ENCODE measurements at places on chromosomes 13 and 19.

GRCh38 chr13:44578067-44578400 is 1.9 kb upstream of the TSC22D1 start:
- DNase-seq, result peak; percentile 43

- no peak for DNase-seq
Measured at GRCh38 chr13:48477191-48477855, 55.6 kb downstream of the RCBTB2 start.

DNA sequence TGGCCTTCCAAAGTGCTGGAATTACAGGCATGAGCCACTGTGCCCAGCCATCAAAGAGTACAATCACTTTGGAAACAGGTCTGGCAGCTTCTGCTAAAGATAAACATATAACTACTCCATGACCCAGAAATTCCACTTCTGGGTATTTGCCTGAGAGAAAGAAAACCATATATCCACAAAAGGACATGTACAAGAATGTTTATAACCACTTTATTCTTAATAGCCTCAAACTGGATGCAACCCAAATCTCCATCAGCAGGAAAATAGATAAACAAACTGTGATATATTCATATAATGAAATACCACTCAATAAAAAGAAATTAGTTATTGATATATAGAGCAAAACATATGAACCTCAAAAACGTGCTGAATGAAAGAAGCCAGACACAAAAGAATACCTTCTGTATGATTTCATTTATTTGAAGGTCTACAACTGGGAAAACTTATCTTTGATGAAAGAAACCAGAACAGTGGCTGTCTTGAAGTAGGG is 40.5 kb downstream of the TEX26 start:
- no peak for DNase-seq

GRCh38 chr13:30088312-30088855 is 219.0 kb downstream of the KATNAL1 start:
- peak; percentile 66 for DNase-seq

DNA sequence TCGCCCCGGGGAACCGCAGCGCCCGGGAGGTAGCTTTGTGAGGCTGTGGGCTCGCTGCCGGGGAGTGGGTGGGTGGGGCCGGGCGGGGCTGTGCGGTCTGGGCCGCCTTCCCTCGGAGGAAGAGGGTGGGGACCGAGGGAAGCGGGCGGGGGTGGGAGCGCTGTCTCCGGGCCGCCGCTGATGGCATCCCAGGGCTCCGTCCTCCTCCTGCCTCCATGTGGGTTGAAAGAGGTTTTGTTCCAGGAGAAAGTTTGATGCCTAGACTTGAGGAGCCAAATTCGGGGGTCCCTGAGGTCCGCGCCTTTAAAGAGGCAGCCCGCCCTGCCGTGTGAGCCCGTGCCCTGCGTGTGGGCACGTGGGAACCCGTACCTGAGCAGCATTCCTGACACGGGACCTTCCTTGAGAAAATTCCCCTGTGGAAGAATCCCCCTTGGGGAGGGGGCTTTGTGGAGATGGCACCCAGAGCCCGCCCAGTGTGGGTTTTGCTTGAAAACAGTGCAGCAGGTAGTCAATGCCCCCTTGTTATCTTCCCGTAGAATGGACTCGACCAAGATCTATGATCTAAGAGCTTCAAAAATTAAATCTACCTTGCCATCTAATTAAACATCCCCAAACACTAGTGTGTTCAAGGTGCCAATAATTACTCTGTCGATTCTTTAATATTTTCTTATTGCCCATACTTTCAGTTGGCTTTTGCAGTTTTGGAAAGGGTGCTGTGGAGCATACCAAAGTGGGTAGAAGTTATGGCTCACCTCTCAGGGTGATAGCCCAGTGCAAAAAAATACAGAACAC is 107.8 kb downstream of the RXFP2 start:
- DNase-seq, result no peak

GRCh38 chr13:51262501-51263211 is 40.5 kb downstream of the FAM124A start:
- no peak for DNase-seq

- peak; percentile 47 for DNase-seq
Measured at GRCh38 chr13:48400850-48401291, 12.0 kb downstream of the LPAR6 start.

GRCh38 chr13:51848674-51849073 is 3.7 kb upstream of the TMEM272 start:
- DNase-seq, result no peak

DNA sequence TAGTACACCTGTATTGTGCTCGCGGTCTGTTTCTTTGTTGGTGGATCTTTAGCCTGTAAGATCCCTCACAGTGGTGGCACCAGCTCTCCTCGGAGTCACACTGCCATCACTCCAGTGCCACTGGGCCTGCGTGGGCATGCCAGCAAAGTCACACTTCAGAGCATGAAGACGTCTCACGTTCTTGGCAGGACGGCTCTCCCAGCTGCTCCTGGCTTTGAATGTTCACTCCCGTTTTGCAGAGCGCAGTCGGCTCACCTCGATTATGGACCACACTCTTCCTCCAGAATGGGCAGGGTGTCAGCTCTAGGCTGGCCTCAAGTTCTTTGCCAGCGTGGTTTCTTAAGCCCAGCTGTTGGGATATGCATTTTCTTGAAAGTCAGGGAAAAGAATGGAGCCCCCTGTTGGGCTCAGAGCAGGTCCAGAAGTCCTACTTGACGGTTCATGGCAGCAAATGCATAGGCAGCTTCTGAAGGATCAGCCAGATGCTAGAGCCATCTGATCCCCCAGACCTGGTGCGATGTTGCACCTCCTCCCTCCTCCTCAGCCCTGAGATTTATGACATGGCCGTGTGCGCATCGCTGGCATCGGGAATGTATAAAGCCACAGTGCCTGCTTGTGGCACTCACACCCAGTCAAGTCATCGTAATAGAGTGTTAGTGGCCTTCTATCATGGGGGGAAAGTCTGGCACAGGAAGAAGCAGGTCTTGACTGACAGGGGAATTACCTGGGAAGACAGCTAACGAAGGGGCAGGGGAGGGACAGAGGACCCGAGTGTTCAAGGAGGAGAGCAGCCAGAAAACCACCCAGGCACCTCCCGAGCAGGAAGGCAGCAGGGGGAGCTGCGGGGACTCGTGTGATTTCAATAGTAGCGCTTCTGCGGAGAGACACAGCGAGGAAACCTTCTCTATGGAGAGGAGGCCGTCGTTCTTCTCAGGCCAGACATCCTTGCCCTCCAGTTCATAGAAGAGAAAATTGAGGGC is 40.2 kb upstream of the NPAS1 start:
- no peak for DNase-seq

- DNase-seq, result no peak
Measured at GRCh38 chr13:80562433-80563156, 221.7 kb upstream of the SPRY2 start.

GRCh38 chr13:41302743-41303142 is 8.3 kb upstream of the NAA16 start:
- DNase-seq, result no peak

- DNase-seq, result no peak
Measured at GRCh38 chr13:59425211-59425741, 738.5 kb downstream of the DIAPH3 start.

DNA sequence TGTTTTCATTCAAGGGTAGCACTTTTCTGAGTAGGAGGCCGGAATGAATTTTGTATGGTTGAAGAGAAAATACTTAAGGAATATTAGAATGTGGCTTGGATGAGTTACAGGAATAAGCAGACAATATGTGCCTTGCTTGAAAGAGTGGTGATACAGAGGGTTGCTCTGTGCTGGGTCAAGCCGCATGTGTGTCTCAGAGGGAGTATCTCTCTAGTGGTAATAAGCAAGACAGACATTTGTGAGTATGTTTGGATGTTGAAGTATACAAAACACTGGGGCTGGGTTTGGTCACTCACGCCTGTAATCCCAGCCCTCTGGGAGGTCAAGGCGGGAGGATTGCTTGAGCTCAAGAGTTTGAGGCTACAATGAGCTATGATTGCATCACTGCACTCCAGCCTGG is 103.9 kb downstream of the LMO7 start:
- no peak for DNase-seq

DNA sequence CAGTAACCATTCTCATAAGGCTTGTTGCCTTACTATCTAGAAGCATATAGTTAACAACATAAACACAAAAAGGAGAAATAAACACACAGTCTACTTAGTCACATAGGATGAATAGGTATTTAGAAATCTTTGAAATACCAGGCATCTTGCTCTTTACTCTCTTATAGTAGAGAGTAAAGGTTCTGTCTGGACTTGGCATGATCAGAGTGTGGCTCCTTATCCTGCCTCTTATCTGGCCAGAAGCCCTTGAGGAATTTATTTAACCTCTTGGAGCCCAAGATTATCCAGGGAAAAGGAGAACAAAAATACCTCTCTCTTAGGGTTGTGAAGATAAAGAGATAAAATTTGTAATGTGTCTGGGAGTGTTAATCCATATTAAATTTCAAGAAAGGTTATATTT is 100.2 kb upstream of the MBNL2 start:
- no peak for DNase-seq

DNA sequence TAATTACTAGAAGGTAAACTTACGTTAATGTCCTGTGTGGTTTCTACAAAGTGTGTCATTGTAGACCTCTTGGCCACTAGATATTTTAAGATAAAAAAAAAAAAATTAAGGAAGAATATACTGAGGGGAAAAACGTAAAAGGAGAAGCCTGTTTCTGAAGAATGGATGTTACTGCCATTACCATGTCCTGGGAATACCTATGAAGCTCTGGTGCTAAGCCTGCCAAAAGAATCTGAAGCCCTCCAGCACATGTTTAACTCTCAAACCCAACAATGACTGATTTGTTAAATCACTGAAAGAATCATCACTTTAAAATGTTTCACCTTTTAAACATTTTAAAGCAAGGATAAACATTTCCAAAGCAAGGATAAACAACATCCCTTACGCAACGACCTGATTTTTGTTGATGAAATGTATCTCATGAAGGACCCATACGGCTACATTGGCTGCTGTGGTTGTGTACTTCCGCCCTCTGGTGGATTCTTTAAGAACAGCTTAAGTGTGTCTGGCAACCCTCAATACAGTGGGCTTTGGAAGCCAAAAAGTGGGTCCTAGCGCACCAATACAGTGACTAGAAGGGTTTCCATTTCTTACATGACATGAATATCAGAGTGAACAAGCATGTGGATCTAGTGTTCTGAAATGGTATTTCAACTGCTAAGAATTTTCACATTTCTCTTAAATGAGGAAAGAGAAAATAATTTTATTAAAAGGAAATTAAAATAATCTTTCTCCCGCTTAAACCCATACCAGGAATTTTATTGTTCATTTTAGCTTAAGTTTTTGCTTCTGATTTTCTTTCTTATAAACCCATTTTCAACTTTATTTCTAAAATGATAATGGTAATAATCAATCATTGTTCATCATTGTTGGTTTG is 74.5 kb upstream of the RAP2A start:
- peak; percentile 53 for DNase-seq

DNA sequence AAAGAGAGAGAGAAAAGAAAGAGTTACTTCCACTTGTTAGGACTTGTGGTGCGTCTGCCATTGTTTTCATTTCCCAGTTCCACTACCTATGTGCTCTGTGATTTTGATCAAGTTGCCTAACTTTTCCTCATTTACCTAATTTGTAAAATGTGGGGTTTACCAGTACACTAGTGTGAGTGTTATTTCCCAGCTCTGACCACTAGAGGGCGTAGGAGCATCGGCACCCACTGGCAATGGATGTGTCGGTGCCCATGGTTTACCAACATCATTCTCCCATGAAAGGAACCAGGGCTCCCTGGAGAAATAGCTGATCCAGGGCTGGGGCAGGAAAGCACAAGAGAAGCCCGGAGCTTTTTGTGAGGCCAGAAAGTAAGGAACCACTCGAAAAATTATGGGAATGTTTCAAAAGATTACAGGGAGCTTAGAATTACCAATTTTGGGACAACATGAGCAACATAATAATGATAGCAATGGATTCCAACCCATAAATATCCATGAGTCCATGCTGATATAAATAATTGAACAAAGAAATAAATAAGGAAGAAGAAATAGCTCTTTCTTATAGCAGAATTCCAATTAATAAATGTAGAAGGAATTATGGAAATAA is 15.1 kb upstream of the CEACAM4 start:
- peak; percentile 43 for DNase-seq

- no peak for DNase-seq
Measured at GRCh38 chr13:91331047-91331915, 16.2 kb upstream of the MIR17HG start.

- DNase-seq, result peak; percentile 43
Measured at GRCh38 chr19:46728693-46729339, 11.9 kb upstream of the PRKD2 start.

DNA sequence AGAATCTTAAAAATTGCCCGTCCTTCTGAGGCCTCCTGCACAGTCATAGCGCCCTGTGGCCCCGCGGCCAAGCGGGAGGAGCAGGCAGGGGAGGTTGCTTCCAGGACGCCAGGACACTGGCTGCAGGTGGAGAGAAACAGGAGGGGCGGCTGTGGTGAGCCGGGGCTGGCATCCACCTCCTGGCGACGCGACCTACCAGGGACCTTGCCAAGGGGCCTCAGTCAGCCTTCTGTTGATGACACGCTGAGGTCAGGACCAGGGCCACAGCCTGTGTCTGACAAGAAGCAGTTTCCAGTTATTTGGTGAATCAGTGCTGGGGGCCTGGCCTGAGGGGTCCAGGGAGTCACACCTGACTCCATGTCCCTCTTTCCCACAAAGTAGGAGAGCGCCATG is 13.3 kb upstream of the MKNK2 start:
- no peak for DNase-seq

GRCh38 chr19:1471010-1471514 is 8.0 kb downstream of the C19orf25 start:
- no peak for DNase-seq

- DNase-seq, result no peak
Measured at GRCh38 chr13:53214433-53214832, 185.8 kb downstream of the OLFM4 start.

DNA sequence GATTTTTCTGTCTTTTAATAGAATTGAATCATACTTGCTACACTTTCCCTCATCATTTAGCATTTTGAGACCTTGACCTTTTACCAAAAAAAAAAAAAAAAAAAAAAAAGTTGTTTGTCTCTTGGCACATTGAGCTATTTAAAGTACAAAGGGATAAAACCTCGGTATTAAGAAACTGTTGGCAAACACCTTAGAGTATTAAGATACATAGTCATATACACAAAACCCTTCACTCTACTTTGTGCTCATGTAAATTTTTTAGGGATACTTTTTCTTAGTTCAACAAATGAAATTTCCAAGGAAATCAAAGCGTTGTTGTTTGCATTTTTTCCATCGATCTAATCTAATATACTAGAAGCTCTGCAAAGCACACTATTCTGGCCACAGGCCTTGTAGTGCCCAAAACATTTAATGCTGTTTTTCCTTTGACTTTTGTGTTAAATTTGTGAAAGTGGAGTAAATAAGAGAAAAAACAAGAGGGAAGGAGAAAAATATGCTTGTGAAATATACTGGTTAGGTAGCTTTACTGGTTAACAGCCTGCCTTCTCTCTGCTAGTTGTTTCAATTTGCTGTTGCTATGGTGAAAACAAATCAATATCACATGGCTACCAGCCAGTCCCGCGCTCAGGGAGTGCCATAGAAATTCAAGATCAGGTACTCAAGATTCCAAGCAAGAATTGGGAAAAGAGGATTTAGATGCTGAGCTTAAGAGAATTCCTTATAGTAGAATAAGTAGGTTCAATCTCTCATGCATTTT is 2.6 kb downstream of the MBNL2 start:
- DNase-seq, result no peak
